Stimulated activated CD8-positive, alpha-beta memory T cell treated with anti-CD3 and anti-CD28 coated beads, Interleukin-7, amount 100 ng/mL, for 48 hours (primary cell): ENCODE measurements at places on chromosomes 7 and 10.

DNA sequence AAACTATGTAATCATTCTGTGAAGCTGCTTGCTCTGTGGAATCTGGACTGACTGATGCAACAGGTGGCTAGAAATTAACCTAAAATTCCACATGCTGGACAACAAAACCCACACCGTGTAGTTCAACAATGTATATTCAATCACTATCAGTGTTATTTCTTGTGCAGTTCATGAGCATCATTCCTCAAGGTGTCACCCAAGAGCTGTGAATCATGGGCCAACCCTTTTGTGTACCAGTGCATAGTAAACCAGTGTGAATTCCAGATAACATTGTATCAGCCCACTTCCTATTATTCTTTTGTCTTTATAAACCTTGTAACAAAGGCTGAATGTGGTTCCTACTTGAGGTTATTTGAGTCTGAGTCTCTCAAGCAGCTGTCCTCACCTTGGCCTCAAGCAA, 905.2 kb upstream of the ZNF722 start:
- no peak for DNase-seq

DNA sequence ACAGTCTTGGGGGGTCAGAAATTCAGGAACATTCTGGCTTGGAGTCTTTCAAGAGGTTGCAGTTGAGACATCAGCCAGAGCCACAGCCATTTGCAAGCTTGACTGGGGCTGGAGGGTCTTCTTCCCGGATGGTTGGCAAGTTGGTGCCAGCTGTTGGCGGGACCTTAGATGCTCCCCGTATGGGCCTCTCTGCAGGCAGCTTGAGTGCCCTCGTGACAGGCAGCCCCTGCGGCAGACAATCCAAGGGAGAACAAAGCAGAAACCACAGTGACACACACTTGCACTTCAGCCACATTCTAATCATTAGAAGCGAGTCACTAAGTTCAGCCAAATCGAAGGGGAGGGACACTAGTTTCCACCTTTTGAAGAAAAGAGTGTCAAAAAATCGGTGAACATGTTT, 59.4 kb upstream of the MXI1 start:
- DNase-seq: no peak

DNA sequence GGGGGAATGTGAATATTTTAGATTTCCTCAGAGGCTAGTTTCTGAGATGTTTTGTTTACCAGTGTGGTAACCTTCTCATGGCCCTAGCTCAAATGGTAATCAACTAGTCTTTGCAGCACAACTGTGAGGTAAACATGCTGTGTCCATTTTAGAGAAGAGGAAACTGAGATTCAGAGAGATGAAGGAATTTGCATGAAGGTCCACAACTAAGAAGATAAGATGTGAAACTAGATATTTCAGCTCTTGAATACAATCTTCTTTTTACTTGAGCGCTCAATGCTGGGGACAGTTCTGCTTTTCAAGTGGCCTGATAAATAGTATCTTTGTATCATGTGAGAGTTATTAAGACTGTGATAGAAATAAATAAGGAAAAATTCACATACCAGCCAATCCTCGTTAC, 245.4 kb downstream of the AUTS2 start:
- DNase-seq: no peak

DNA sequence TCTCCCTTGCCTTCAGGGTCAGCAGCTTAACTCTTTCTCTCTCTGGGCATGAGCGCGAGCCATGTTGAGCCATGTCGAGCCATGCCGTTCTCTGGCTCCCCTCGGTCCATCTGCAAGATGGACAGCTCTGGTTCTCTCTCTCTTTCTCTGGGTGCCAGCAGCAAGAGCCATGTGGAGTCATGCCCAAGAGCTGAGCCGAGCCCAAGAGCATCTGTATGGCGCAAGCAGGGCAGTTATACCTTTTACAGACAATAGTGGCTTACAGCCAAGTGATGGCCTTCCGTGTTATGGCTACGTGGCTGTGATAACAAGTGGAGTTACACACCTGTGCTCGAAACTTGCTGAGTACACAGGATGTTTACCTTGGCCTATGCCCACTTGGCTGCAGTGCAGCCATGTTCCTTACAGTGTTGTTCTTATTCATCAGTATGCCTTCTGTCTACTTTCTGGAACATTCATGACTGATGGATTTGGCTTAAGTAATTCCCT, 327.7 kb downstream of the GLRX3 start:
- DNase-seq: no peak

DNA sequence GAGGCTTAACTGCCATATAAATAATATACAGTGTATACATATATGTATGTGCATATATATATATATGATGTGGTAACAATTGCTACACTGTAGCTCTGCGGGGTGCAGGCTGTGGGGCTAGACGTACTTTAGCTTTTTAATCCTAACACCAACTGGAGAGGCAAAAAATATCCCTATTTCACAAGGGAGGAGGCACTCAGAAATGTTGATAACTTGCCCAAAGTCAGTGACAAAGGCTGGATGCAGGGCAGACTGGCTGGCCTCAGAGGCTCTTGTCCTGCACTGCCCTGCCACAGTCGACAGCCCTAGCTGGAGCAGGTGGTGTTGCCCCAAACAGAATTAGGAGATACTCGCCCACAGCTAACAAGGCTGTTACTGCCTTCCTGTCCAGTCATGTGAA, 1.5 kb upstream of the RELN start:
- no peak for DNase-seq

DNA sequence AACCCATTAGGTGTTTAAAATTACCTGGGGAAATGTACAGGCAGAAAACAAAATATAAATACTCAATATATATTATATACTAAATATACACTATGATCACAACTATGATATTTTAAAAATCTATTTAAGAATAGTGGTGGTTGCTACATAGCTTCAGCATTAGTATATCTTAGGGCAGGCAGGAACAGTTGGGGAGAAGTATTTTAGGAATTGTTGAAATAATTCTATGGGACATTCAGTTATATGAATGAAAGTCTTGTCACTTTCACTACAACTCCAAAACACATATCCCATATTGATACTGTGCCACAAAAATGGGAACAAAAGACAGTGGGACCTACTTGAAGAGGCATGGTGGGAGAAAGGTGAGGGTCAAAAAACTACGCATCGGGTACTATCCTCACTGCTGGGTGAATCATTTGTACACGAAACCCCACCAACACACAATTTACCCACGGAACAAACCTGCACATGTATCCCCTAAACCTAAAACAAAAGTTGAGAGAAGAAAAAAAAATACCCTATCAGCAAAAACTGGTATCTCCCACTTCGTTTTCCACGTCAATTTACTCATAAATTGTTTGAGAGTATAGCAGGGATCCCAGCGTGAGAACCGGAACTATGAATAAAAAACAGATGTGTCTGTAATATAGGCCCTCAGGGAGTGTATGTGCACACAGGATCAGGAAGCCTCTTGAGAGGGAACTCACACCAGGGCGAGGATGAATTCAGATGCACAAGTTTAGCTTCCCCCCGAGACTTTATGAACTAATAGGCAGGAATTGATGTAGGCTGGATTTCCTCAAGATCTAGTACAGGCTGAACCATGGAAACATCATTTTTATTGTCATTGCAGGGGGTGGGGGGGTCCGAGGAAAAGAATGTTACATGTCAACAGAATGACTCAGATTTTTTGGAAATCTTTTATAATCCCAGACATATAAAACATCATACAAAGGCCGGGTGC, 16.2 kb downstream of the SLC16A12 start:
- no peak for DNase-seq

GRCh38 chr10:128519581-128519980, 393.4 kb upstream of the MKI67 start:
- no peak for DNase-seq

DNA sequence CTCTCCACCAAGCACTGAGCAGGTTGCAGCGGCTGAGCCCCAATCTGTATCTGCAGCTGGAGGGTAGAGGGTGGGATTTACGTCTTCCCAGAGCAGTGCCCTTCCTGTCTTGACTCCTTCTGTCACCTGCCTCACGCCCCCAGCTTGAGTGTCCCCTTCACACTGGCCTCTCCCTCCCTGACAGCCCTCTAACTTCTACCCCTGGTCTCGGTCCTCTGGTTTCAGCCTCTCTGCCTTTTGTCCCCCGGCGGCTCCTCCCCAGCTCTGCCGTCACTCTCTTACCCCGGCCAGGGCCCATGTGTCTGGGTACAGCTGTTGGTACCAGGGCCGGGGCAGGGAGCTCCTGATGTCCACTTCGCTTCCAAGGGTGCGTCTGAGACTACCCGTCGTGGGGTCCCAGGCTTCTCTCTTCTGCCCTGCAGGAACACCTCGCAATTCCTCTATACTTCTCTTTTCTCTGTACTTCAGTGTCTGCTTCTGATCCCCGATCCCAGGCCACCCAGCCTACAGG, 654 bp downstream of the MUC3A start:
- no peak for DNase-seq

DNA sequence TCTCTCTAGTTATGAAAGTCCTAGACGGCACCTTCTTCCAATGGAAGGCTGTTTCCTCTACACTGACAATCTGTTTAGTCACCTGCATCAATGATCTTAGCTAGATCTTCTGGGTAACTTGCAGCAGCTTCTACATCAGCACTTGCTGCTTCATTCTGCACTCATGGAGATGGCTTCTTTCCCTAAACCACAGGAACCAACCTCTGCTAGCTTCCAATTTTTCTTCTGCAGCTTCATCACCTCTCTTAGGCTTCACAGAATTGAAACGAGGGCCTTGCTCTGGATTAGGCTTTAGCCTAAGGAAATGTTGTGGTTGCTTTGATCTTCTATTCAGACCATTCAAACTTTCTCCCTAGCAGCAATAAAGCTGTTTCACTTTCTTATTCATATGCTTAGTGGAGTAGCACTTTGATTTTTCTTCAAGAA, 24.6 kb downstream of the NAMPT start:
- no peak for DNase-seq

GRCh38 chr7:50812841-50813475, 30.3 kb upstream of the GRB10 start:
- no peak for DNase-seq

DNA sequence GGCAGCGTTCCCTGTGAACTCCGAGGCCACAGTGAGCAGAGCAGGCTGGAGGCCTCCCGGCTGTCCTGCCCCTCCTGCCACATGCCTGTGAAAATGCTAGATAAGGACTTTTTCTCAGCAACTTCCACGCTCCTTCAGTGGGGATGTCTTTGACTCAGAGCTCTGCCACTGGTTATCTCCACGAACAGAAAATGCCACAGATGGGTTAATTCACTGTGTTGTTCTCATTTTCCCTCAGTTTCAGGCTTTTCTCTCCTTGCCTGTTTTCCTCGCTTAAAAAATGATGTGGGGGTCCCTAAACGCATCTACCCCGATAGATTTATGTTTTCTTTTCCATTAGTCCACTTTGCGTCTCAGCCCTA, 51.3 kb downstream of the IKZF1 start:
- no peak for DNase-seq

- no peak for DNase-seq
These were observed 26.6 kb downstream of the PLAU start for GRCh38 chr10:73937333-73938043.

GRCh38 chr7:36464271-36464670, 74.6 kb downstream of the ANLN start:
- DNase-seq: no peak

DNA sequence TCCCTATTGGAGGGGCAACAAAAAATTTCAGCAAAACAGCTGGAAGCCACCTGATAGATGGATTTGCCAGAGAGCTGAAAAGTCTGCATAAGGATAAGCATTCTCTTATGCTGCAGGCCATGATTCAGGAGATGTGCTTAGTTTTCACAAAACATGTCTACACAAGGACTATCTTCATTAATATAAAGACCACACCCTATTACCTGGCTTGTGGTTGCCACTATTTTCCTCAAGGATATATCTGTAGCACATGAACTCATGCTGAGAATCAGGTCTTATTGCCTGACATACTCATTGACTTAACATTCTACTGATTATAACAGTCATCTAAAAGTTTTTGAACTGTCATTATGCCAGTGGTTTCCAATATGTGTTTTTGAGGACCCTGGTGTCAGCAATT, 7.1 kb upstream of the COL17A1 start:
- DNase-seq: no peak

GRCh38 chr7:35185908-35186731, 67.8 kb downstream of the TBX20 start:
- DNase-seq: no peak

DNA sequence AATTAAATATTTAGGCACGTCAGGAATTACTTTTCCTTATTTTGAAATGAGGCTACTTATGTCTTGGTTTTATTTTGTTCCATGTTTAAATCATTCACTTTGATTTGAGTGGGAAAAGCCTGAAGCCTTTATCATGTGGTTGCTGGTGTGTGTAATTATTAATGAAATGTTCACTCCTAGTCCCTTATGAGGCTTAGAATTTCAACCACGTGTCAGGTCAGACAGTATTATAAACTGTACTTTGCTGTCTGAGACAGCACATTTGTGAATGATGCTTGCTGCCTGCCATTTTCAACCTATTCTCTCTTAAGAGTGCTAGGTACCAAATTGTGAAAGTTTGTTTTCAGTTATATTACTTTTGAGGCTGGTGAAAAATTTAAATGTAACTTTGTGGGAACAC, 58.9 kb downstream of the COL17A1 start:
- no peak for DNase-seq

GRCh38 chr7:33596686-33597085, 308.7 kb upstream of the BMPER start:
- DNase-seq: no peak

DNA sequence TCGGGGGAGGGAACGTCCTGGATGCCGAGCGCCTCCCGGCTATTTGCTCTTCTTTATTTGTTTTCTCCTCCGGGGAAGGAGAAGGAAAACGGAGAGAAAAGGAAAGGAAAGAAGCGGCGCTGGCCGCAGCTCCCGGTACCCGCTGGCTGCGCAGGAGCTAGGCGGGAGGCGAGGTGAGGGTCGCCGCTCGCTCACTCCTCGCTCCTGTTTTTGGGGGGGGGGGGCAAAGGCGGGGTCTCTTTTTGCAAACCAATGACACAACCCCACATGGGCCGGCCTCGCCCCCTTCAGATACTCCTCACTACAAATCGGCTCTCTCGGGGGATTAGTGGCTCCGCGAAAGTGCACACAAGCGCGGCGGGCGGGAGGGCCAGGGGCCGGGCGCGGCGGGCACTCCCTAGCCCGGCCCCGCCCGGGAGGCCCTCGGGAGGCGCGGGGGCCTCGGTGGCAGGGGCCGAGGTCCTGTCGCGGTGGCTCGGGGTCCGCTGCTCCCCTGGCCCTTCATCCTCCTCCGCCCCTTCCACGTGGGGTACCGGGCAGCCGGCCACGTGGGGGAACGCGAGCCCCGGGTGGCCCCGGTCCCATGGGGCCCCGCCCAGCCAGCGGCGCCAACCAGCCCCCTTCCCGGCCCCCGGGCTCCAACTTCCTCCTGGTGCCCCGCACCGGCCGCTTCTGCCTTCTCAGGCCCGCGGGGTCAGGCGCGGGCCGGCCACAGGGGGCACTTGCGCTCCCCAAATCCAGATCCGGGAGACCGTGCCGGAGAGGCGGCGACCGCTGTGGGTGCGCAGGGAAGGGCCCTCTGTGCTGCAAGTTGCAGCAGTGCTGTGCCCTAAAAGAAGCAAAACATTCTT, 718 bp upstream of the CTBP2 start:
- no peak for DNase-seq

GRCh38 chr10:113247050-113247449, 297.0 kb downstream of the TCF7L2 start:
- no peak for DNase-seq
